Stimulated activated CD4-positive, alpha-beta T cell treated with anti-CD3 and anti-CD28 coated beads, Interleukin-4, amount 100 ng/mL, for 1 hour (primary cell): ENCODE measurements at places on chromosomes 3 and 15.

- no peak for DNase-seq
Measured at GRCh38 chr3:106140431-106140830, 271.6 kb upstream of the CBLB start.

GRCh38 chr3:121974601-121975111, 47.4 kb downstream of the ILDR1 start:
- DNase-seq, result no peak

DNA sequence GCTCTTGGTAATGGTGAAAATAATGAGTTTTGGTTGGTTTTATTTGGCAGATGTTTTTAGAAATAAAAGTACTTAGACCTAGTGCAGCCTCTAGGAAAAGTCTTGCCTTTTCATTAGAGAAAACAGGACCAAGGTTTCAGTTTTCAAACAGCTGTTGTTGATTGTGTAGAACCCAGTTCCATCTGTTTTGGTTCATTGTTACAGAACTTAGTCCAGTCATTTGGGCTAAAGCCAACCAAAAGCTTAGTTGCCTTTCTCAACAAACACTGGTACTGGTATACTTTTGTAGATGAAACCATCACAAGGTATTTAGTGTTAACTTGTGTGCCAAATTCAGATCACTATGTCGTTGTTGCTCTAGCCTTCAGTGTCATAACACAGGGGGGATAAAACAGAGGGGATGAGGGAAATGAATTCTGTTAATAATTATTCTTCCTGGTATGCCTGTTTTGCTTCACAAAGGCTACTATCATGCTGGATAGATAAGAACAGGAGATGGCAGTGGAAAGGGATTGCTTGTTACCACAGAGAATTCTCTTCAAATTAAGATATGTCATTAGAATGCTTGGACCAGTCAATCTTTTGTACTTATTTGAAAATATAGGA, 12.6 kb upstream of the APH1B start:
- no peak for DNase-seq

DNA sequence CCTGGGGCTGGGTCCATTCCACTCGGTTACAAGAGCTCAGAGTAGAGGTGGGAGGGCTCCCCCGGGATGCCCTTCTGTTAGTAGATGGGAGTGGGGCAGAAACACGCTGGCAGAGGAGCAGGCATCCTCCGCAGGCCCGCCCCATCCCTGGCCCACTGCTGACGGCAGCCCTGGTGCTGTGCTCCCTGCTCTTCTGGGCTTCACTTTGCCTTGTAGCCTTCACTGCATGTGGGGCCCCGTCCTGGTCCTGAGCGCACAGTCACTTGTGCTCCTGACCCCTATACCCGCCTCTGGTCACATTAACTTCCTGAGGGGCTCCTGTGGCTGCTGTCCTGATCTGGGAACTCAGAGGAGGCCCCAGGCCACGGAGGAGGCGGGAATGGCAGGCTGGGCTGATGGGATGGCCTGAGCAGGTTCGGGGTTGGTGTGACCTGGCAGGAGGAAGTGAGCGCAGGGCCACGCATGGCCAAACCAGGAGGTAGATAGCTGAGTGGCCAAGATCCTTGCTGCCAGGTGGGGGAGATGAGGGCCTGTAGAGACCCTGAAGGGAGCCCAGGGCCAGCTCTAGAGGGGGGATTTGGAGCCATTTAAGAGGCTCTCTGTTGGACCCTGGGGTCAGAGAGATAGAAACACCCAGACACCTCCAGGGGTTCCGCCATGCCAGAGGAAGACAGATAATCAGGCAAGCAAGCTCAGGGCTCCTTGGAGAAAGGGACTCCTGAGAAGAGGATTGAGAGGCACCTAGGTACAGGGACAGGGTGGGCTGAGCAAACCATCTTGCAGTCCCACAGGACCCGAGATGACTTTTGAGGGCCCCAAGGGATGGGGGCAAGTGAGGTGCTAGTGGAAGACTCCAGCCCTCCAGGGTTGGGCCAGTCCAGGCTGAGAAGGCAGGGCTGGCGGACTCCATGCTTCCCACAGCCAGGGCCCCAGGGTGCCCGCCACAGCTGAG, 92.2 kb upstream of the PRR23E start:
- no peak for DNase-seq

DNA sequence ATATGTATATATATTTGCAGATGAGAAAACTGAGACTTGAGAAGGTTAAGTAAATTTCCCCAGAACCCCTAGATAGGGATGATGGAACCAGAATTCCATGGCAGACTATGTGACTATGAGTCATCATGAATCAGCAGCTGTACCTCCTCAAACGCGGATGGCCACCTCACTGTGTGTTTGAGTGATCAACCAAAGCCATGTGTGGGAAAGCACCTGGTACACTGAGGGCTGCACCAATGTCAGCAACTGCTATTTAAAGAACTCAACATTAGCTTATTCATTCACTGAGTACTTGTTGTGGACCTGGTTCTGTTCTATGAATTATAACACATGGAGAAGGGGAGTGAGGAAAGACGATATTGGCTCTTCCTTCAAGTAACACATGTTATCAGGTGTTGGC, 377.0 kb downstream of the GAP43 start:
- DNase-seq, result no peak

DNA sequence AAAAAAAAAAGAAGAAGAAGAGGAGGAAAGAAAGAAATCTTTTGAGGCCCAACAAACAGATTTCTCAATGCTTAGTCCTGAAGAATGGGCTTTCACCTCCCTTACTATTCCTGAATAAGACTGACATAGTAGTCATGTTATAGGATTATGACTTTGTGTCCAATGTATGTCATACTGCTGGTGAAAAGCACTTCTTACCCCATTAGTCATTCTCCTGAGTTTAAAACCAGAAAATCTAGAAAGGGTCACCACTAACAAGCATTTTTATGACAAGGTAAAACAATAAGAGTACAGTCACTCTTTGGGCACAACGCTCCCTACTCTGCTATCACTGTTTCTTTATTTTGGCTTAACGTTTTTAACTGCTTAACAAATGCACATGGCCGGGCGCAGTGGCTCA, 88.2 kb downstream of the IGSF11 start:
- no peak for DNase-seq

DNA sequence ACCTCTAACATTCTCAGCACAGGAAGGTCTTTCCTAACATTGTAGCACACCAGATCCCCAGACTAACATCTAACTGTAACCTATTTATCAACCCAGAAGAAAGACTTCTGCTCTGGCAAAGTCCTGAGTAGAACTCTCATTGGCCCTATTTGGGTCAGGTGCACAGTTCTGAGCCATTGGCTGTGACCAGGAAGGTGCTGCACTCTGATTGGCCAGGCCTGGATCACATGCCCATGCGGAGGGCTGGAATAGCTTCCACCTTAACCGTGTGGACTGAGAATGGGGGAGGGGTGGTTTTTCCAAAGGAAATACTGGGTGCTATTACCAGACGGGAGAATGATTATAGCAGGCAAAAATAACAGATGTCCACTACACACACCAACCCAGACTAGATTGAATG, 11.5 kb downstream of the FEZF2 start:
- no peak for DNase-seq

DNA sequence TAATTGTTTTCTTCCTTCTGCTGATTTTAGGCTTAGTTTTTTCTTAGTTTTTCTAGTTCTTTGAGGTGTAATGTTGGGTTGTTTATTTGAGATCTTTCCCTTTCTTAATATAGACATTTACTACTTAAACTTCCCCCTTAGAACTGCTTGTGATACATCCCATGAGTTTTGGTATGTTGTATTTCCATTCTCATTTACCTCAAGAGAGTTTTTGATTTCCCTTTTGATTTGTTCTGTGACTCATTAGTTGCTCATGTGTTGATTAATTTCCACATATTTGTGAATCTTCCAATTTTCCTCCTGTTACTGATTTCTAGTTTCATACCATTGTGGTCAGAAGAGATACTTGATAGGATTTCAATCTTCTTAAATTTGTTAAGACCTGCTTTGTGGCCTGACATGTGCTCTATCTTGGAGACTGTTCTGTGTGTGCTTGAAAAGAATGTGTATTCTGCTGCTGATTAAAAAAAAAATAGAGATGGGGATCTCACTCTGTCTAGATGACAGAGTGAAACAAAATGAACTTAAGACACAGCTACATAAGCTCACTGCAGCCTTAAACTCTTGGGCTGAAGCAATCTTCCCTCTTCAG, 22.3 kb downstream of the GRM2 start:
- DNase-seq, result no peak

GRCh38 chr15:85534031-85534430, 153.6 kb downstream of the AKAP13 start:
- no peak for DNase-seq

DNA sequence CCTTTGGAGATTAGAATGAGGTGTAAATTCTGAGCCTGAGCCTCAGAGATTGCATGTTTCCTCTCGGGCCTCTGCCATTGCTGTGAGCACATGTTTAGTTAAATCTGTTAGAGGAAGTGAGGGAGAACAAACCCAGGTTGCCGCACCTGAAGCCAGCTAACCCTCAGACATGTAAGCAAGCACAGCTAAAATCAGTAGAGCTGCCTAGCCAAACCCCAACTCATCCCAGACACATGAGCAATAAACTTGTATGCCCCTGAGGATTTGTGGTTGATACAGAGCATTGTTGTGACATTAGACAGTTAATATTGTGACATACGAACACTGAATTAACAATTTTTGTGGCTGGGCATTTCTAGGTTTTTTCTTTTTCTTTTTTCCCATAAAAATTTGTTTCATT, 41.9 kb downstream of the NMD3 start:
- DNase-seq, result no peak

- peak; percentile 33 for DNase-seq
Measured at GRCh38 chr3:71309342-71309741, 274.2 kb downstream of the FOXP1 start.

DNA sequence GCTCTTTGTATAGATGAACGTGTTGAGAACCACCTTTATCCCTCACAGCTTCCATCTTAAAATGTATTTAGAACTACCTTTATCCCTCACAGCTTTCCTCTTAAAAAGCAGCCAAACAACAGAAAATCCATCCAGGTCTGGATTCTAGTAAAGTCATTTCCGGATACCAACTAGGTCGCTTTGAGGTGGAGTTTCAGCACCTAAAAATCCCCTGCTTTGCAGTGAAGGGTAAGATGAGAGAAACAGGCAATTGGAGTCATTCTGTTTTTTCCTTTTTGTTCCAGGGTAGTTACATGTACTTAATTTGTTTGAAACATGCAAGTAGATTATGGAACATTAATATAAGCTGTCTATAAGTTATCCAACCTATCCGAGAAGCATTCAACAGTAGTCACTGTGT, 192.0 kb downstream of the UBE2E2 start:
- no peak for DNase-seq

GRCh38 chr3:72021531-72021930, 236.6 kb upstream of the PROK2 start:
- no peak for DNase-seq

DNA sequence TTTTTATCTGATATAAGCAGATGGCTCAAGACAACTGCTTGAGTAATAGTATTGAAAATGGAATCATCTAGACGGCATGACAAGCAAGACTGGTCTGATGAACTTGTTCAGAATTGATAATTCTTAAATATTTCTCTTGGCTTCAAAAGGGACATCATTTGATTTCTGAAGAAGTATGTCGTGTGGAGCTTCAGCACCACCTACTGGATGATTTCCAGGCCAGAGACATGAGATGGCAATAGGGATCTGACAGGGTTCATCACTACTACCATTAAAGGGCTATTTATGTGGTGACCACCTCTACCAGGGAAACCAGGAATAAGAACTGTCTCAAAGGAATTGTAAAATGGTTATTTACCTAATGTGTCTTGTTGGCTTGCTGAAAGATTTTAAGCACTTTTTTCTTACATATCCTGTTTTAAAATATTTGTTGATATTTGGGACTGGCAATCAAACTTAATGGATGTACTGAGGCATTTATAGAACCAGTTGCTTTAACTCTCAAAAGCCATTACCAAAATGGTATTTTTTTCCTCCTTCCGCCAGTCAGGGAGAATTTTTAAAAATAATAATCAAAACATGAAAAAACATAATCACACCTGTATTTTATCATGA, 99.5 kb upstream of the FAM98B start:
- DNase-seq, result peak; percentile 46

- no peak for DNase-seq
Measured at GRCh38 chr15:69648212-69648611, 195.6 kb downstream of the RPLP1 start.

DNA sequence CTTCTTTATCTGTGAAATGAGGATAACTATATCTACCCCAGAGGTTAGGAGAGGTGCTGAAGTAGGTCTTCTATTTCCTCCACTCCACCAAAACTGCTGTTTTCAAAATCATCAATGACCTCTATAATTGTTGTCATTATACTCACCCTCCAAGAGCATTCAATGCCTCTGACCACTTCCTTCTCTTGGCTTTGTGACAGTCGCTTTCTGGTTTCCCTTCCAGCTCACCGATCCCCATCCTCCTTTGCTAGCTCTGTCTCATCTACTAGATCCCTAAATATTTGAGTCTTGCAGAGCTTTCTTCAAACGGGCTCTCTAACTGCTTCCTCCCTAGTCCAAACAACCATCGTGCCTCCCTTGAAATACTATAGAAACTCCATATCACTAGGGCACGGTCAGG, 153.5 kb downstream of the RPLP1 start:
- DNase-seq, result no peak

GRCh38 chr15:95972041-95972553, 358.4 kb upstream of the NR2F2 start:
- no peak for DNase-seq

GRCh38 chr15:75732809-75733451, 20.3 kb upstream of the CSPG4 start:
- peak; percentile 49 for DNase-seq

- DNase-seq, result no peak
Measured at GRCh38 chr3:116141724-116142123, 303.6 kb downstream of the LSAMP start.

DNA sequence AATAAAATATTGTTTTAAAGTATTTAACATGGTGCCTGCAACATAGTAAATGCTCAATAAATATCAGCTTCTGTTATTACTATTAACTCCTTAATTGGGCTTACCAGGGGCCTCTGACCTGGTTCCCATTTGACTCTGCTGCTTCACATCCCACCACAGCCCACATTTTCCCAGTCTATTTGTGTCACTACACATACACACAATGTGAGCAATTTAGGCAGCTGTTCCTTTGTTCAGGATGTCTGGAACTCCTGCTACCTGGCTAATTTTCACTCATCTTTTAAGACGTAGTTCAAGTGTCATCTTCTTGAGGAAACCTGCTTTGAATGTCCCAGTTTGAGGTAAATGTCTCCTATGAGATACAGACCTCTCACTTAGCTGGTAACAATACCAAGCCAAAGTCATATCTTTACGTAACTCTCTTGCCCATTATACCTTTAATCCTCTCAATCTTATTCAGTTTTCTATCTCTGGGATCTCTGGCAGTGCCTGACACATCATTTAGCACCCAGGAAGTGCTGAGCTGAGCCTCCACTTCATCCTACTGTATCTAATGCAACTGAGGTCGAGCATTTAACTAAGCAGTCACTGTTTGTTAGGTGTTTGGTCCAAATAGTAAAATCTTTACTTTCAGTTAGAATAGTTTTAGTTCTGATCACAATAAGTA, 4.4 kb downstream of the TGFBR2 start:
- DNase-seq, result no peak

- no peak for DNase-seq
Measured at GRCh38 chr3:128422762-128423524, 43.7 kb downstream of the DNAJB8 start.
